Right lung (tissue), 10 donors: ENCODE measurements at places on chromosomes 12 and 14.

GRCh38 chr14:20522332-20522731, 17.0 kb downstream of the RNASE10 start:
- DNase-seq, result no peak

DNA sequence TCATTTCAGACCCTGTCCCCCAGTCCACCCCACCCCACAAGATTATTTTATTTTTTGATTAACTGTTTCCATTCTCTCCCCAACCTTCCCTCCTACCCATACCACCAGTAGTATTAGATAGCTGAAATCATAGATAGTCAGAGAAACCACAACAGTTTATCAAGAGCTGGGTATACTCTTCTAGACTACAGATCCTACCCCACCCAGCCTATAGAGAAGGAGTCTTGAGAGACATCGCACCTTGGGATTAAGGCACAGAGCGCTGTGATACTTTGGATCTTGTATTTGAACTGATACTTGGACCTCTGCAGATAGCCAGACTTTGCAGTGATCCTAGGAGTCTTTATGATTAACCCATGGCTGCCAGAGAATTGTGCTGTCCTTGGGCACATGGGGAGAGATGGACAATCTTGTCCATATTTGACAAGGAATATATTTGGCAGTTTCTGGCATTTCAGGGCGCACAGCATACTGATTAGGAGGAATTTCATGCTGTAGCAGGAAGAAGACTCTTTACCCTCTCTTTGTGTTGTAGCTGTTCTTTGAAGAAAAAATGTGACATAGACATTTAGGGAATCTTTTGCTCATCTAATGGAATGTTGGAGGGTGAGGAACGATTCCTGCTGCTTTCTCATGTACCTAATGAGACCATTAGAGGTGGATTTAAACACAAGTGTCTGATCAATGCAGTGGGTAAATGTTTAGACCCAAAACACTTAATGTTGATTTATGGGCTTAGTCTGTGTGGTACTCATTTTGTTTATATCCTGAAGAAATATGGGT, 982 bp downstream of the RBMS2 start:
- peak; percentile 39 for DNase-seq

DNA sequence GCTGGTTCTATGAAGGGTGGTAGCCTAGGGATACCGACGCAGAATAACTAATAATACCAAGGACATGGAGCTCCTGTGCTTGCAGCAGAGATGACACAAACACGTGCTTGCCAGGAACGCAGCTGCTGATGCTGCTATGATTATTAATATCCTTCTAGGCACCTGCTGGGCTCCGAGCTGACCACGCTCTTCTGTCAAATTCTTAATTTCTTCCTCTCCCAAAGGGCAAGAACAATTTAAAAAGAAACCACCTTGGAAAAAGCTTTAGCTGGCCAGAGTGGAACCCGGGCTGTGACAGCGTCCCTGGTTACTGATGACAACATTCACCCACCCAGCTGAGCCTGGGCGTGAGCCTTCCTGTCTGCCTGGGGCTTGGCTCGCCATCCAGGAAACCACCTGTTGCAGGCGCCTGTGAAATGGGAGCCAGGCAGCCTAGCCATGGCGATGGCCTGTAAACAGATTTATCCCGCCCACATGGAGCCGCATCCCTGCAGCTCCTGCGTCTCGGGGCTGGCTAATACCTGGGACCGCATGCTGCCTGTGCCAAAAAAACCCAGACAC, 28.8 kb downstream of the CLMN start:
- no peak for DNase-seq

GRCh38 chr12:31265722-31266121, 60.2 kb downstream of the SINHCAF start:
- no peak for DNase-seq

GRCh38 chr14:74621556-74621955, 9.5 kb upstream of the LTBP2 start:
- no peak for DNase-seq

GRCh38 chr12:96164951-96165811, 29.0 kb upstream of the ELK3 start:
- no peak for DNase-seq

- DNase-seq, result no peak
Measured at GRCh38 chr14:54010981-54011380, 54.4 kb upstream of the BMP4 start.

DNA sequence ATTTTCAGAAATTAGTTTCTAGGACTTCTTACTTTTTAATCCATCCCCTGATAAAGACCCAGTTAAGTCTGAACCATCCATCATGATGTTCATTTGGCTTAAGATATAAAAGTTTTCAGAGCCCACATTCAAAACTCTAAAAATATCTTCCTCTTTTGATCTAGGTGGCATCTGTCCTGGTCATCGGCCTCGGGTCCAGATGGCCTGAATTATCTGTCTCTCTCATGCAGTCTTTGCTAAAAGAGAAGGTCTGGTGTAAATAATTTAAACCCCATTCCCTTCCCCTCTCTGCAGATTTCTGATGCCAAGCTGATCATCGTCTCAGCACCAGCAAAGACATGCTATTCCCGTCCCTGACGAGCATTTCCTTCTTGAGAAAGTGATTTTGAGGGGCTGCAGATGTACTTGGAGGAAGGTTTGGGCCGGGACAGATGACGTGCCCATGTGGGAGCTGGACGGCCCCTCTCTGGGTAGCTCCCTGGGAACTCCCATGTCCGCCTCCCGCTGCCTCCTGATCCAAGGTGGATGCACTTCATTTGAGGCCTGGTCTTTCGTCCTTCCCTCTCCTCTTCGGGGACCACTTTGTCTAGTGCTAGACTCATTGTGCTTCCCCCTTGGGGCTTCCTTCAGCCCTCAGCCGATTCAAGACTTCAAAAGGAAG, 173.0 kb upstream of the PRMT8 start:
- DNase-seq, result no peak

GRCh38 chr12:25388183-25388582, 137.5 kb upstream of the KRAS start:
- no peak for DNase-seq

DNA sequence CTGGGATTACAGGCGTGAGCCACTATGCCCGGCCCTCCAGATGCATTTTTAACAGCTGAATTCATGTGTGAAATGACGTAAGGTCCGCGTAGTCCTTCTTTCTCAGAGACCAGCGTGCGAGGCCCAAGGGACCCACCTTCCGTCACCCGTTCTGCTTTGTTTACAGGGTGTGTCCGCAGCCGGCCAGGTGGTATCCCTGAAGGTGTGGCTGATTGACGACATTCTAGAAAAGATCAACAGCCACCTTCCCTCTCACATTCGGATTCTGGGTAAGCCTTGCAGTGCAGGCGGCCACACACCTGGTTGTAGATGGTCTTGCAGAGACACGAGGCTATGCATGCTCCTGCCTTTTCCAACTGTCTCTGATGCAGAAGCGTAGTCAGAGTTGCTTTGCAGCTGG, 9.9 kb downstream of the PUS1 start:
- DNase-seq, result no peak

DNA sequence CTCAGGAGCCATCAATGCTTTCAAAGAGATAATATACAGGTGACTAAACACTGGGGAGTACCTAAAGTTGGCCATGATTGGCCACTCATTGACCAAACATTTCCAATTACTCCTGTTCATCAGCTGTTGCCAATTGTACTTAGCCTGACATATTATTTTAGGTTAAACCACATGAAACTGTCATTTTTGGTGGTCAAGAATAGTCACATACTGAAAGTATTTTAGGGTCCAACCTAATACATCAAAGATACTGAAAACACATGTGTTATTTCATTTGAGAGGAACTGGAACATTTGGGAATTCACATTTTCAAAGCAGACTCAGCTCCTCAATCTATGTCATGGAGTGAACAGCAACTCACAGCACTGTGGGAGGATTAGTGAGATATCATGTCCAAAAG, 63.9 kb upstream of the KCNA5 start:
- no peak for DNase-seq

DNA sequence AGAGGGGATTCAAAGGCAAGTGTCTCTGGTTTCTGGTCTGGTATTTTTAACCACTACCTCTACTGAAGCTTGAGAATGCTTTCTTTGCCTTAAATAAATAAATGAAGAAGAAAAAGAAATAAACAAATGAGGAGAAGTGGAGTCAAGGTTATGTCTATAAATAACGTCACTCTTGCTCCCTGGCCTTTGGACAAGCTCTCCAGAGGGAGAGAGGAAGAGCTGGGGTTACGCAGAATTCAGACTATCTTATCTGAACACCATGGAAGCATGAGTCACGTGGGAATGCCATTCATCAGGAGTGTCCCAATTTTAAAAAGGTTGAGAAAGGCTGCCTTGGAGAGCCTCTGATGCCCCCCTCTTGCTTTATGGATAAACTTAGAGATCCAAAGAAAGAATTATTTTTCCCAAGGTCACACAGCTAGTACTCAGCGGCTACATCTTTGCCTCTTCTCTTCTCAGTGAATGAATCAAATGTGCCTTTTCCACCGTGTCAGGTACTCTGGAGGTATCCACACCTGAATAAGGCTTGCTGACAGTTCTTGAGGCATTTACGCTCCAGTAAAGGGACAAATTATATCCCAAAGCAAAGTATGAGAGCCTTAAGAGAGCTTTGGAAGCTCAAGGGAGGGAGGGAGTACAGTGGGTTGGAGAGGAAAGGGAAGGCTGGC, 12.9 kb upstream of the MSI1 start:
- no peak for DNase-seq

- DNase-seq, result no peak
Measured at GRCh38 chr14:96384053-96384452, 7.9 kb upstream of the AK7 start.

DNA sequence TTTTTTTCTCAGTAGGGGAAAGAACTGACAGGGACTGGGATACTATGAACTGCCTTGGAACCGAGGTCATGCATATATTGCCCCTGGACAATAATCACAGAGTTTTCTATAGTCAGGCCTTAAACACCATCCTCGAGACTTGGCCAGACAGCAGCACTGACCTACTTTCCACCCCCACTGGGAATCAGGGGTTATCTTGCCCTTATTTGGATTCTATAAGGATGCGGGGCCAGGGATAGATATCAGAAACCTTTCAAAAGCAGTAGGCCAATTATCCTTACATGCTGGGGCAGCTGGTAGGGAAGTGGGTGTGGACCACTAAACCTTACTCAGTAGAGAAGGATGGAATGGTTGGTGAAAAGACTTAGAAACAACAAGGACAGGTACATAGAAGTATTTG, 2.0 kb downstream of the ZNF219 start:
- no peak for DNase-seq

GRCh38 chr12:82858534-82858917, 171.8 kb downstream of the TMTC2 start:
- no peak for DNase-seq

DNA sequence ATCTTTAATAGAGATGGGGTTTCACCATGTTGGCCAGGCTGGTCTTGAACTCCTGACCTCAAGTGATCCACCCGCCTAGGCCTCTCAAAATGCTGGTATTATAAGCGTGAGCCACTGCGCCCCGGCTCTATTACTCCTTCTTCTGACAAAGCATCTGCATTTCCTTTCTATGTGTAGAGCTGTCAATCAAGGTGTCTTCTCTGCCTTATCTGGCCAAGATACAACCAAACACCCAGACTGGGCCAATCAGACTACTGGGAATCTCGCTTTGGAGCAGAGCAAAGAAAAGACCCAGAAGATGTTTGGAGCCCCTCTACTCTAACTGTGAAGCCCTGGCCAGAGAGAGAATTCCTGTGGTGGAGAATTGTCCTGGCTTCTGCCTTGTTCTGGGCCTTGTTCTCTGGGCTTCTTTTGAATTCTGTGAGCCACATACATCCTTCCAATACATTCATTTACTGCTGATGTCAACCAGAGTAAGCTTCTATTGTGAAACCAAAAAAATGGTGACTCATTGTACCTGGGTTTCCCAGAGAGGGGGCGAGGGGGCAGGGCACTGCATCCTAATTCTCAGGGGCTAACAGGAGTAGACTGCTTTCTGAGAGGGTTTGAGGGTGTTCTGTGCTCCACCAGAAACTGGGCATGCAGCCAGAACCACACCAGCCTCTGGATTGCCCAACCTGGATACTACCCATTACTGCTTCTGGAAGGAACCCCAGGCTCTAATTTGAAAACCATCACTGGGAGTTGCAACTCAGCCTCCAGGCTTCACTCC, 18.8 kb upstream of the FLVCR2 start:
- DNase-seq, result peak; percentile 24

- no peak for DNase-seq
Measured at GRCh38 chr12:18653465-18653864, 84.3 kb downstream of the PLCZ1 start.

- no peak for DNase-seq
Measured at GRCh38 chr12:2311020-2311778, 258.4 kb downstream of the CACNA1C start.

DNA sequence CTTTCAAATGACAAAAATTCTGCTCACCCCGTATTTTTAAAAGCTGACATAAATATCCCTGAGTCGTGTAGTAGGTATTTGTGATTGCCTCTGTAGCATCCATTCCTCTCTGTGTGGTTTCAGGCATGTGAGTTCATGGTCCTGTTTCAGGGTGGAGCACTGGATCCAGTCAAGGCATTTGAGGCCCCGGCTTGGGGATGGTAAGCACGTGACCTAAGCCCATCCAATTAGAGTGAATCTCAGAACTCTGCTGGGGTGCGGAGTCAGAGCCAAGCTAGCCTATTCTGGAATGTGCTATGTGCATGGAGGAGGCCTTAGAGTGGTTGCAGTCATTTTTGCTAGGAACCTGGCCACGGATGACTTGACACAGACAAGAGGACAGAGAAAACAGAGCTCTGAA, 4.3 kb upstream of the CSRP2 start:
- DNase-seq, result no peak

- DNase-seq, result no peak
Measured at GRCh38 chr14:69980457-69981425, 101.5 kb downstream of the SMOC1 start.

- no peak for DNase-seq
Measured at GRCh38 chr14:100538351-100539002, 48.7 kb downstream of the BEGAIN start.

DNA sequence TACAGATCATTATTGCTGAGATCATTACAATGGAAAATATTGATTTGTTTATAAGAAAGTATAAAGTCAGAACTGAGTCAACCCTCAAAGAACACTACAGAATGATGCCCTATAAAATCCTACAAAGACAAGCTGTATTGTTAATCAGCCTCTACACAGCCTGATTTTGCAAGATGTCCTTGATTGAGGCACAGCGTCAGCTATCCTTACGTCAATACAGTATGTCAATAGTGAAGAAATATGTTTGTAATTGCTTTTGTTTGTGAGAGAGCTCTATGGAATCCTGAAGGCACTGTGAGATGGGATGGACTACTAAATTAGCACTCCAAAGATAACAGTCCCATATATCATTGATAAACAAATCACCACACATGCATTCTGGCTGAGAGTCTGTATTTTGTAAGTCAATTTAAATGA, 70.7 kb downstream of the RASSF9 start:
- no peak for DNase-seq
